ENCODE measurements at places on chromosomes 11 and 22.

- no peak for DNase-seq
Measured at GRCh38 chr11:15826826-15827225, 529.5 kb downstream of the SOX6 start.

DNA sequence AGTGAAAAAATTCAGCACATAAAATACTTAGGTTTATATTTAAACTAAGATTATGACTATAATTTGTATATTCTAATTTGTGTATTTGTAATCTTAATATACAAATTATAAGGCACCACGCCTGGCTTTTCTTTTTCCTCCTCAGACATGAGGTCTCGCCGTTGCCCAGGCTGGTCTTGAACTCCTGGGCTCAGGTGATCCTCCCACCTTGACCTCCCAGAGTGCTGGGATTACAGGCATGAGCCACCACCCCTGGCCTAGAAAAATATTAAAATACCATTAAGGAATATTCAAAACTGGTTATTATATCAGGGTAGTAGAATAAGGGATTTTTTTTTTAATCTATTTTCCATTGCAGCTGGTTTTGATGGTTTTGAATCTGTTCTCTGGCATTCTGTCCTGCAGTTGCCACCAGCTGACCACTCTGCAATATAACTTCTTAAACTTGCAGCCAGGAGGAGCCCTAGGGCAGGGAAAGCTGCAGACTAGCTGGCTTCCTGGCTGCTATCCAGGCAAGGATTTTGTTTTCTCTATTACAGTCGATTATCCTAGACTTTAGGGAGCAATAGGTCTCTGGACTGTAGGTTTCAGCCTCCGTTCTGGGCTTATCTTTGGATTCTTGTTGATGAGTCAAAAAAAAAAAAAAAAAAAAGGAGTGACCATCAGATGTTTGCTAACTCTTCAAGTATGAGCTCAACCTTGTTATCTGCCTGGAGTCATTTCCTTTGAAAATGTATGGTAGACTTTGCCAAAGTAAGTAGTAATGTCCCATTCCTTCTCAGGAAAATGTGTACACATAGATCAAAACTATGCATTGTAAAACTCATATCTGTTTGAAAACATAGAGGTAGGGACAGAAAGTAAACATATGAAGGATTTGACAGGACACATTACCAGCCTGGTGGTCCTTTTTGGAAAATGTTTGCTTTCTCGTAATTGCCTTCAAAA lies 13.2 kb downstream of the POLA2 start:
- DNase-seq = no peak

- no peak for DNase-seq
Measured at GRCh38 chr11:62444236-62444833, 25.5 kb downstream of the SCGB1A1 start.

GRCh38 chr11:76823481-76824028 lies 37.2 kb upstream of the ACER3 start:
- DNase-seq = peak; percentile 81

Data from keratinocyte (primary cell).